Stimulated activated CD4-positive, alpha-beta T cell treated with anti-CD3 and anti-CD28 coated beads, Interleukin-15, amount 100 ng/mL, for 48 hours (primary cell): ENCODE measurements at places on chromosomes 12 and 14.

DNA sequence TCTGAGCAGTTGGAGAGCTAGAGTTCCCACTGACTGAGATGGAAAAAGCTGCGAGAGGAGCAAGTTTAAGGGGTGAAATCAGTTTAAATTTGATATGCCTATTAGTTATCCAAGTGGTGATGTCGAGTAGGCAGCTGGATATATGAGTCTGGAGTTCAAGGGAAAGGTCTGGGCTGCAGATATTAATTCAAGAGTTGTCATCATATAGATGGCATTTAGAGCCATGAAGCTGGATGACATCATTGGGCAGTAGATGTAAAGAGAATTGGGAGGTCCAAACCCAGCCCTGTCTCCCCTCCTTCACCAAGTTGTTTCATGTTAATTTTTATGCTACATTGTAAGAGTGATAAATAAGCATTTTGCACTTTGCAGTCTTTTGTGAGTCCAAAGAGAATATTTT is 898.1 kb downstream of the GALC start:
- no peak for DNase-seq

DNA sequence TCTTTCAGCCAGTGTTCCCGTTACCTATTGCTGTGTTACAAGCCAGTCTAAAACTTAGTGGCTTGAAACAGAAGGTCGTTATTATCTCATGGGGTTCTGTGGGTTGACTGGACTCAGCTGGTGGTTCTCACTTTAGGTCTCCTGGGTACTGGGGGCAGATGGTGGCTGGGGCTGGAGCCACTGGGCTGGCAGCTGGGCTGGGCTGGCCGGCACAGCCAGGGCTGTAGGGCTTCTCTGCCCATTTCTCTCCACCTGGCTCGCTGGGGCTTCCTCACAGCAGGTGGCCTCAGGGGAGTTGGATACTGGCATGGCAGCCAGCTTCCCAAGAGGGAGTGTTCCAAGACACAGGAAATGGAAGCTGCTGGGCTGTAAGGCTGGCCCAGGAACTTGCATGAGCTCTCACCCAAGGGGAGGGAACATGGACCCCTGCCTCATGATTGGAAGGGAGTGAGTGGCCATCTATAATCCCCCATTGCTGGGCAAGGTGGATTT is 27.0 kb downstream of the TUNAR start:
- DNase-seq, result no peak

- DNase-seq, result no peak
Measured at GRCh38 chr12:58741226-58741625, 179.1 kb downstream of the LRIG3 start.

- no peak for DNase-seq
Measured at GRCh38 chr14:105902131-105902898, 375.9 kb downstream of the TMEM121 start.

- peak; percentile 10 for DNase-seq
Measured at GRCh38 chr12:46267575-46267824, 1.3 kb downstream of the SLC38A1 start.

- DNase-seq, result no peak
Measured at GRCh38 chr14:50608302-50608851, 48.4 kb downstream of the ATL1 start.

- DNase-seq, result no peak
Measured at GRCh38 chr14:81169711-81170103, 51.1 kb downstream of the GTF2A1 start.

DNA sequence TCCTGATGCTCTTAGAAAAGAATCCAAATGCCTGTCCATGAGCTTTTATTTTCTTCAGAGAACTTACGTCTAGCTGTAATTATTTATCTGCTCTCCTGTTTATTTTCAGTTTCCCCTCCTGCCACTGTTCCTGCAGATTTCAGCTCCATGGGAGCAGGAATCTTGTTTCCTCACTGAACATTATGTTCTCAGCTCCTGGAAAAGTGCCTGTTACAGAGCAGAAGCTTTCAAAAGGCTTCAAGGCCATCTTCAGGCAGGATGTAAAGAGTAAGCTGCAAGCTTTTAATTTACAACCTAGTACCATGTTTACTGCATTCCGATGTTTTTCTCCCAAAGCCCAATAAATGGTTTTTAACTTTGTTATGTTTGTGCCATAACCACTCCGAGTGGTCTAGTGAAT is 98.4 kb upstream of the BTG1 start:
- DNase-seq, result no peak

DNA sequence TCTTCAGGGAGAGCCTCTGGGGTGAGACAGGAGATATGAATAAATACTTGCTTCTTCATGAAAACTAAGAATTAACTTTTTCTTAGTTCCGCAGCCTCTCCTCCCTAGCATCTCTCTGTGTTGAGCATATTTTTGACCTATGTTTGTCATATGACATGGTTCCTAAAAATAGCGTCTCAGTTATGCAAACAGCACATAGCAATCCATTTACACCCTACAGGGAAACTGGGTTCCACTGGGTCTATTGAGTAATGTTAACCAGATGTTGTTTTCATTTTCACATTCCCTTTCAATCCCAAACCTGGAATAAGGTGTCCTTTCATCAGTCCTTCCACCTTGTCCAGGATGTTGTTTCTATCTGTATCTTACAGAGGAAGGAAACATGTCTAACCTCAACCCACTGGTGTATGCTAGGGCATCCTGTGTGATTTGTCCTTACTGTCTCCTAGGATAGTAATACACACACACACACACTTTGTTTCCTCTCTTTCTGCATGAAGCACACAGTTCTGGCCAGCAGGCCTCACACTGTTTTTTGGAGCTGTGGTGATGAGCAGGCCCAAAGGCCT is 1543.5 kb downstream of the AACS start:
- no peak for DNase-seq

DNA sequence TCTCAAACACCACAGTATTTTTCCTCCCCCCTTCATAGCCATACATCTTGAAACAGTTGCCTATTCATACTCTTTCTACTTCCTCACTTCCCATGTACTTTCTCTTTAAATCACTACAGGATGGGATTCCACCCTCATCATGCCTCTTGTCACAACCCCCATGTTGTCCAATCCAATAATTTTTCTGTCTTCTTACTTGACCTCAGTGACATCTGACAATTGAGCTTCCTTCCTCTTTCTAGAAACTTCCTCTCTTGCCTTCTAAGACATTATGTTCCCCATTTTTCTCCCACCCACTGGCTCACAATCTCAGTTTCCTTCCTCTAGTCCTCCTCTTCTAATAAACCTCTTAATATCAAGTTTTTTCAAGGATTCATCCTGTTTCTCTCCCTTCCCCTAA is 5.3 kb downstream of the C2CD5 start:
- no peak for DNase-seq

DNA sequence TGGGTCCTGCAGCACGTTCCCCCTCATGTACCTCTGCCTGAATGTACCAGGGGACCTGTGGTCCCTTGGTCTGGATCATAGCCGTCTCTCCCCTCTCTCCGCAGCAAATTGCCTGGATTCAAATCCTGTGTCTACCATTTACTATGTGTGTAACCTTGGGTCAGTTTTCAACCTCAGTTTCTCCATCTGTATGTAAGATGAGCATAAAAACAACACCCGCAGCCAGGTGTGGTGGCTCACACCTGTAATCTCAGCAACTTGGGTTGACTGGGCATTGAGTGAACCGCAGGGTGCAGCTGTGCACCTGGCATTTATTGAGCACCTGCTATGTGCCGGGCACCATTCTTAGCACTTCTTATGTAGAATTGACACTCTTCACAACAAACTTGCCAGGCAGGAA is 14.1 kb downstream of the CYP46A1 start:
- DNase-seq, result no peak

DNA sequence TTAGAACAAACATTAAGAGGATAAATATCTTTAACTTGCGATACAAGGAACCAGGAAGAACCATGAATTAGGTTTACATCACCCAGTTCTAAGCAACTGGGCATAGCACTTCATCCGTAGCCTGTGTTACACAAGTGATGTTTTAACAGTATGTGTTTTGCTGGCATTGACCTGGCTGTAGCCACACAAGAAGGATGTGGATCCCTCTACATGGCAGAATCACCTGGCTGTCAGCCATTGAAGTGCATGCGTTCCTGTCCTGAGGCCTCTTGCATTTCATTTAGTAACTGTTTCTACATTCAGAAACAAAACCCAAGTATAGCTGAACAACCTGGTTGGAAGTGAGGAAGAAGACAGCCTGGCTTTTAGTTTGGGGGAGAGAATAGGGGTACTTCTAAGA is 72.2 kb downstream of the TGFB3 start:
- no peak for DNase-seq

DNA sequence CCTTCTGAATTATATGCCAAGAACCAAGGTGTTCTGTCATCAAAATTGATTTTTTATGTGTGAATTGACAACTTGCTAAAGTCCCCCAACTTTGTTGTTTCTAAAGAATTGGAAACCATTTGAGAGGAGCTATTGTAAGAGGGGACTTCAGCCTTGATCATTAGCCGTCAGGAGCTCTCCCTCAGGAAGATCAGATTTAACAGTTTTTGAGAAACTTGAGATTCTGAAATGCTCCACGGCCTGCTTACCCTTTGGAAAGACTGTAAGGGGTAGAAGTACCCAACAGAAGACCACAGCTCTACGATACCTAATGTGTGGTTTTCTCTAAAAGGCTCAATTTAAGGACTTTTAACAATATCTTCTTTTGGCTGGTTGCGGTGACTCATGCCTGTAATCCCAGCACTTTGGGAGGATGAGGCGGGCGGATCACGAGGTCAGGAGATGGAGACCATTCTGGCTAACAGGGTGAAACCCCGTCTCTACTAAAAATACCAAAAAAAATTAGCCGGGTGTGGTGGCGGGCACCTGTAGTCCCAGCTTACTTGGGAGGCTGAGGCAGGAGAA is 51.1 kb downstream of the BAZ2A start:
- DNase-seq, result no peak

DNA sequence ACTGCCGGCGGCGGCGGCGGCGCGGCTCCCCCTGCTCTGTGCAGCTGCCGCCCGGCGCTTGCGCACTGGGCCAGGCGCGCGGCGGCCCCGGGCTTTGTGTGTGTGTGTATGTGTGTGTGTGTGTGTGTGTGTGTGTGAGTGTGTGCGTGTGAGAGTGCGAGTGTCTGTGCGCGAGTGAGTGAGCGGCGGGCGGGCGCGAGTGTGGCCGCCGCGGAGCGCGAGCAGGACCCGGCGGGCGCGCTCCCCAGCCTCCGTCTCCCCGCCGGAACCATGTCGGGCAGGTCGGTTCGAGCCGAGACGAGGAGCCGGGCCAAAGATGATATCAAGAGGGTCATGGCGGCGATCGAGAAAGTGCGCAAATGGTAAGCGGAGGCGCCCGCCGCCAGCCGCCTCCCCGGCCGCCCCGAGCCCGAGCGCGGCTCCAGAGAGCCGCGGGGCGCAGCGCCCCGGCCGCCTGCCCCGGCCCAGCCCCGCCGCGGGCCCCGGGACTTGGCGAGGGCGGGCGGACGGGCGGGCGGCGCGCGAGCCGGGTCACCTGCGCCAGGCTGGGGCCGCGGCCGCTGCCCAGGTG is at the start of gene BCL7A:
Gene BCL7A (plus strand): TSS at position 63 of the 571 bp plus-strand sequence. CDS start 208 bp downstream, at position 271.
- DNase-seq, result peak; percentile 45

DNA sequence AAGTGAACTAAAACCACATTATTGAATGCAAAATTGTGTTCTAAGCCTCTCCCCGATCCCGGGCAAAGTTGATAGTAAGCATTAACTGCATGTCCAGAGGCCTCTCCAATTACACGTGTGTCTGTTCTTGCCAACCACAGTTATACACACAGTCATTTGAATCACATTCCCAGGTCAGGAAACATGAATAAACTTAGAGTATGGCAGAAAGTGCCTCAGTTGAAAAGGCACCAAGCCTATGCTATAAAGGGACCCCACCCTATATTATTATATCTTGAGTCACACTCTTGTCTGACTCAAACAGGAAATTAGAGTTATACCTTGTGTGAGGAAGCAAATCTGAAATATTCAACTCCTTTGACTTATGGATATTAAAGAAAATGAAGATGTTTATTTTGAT is 128.3 kb upstream of the STXBP6 start:
- no peak for DNase-seq

- no peak for DNase-seq
Measured at GRCh38 chr14:74503291-74503937, 9.8 kb downstream of the ISCA2 start.

- DNase-seq, result no peak
Measured at GRCh38 chr14:94290197-94290596, 2.9 kb downstream of the SERPINA10 start.

- no peak for DNase-seq
Measured at GRCh38 chr12:62335057-62335456, 74.9 kb downstream of the USP15 start.

DNA sequence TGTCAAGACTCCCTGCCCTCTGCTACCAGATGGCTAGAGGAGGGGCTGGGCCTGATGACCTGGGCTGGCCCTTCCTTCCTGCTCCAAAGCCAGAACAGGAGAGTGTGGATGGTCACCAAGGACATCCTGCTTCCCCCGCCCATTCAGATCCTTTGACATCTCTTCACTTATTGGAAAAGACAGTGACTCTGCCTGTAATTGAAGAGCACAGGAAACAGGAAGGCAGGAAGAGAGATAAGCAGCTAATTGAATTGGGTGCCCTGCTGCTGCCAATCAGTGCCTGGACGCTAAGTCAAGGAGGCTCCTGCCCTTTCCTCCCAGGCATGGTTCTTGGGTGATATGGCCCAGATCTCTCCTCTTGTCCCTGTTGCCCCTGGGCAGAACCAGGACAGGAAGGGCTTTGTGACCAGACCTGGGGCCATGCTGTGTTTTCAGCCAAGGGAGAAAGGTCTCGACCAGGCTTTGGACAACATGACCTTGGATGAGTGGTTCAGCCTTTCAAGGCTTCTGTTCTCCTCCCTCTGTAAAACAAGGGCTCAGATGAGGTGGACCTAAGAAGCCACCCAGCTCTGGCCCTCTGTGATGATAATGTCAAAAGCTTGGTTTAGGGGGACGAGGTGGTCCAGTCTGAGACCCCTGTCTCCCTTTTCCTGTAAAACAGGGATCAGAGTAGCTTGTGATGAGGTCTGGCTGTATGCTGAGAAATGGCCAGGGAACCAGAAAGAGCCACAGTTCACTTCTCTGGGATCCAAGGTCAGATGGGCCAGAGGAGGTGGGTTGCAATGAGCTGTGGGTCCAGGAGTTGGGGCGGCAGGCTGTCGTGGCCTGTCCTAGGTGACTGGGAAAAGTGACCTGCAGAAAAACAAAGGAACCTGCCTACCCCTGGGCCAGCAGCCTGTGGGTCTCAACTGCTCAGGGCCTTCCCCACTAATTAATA is 38.8 kb downstream of the FAM222A start:
- DNase-seq, result no peak

DNA sequence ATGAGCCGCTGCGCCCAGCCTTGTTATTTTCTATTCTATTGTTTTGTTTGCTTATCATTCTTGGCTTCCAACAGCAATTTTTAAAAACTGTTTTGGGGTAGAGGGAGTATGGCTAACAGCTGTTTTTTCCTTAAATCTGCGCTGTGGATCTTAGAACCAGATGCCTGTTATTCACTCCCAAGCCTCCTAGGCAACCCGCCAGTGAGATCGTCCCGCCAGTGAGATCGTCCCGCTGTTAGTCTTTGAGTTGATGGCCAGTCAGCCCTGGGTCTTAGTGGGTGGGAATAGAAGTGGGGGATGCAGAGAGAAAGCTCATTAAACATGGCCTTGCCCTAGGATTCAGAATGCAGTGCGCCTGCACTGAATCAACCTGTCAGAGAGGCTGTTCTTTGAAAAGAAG is 67.3 kb upstream of the BICD1 start:
- DNase-seq, result no peak

GRCh38 chr12:131345521-131346436 is 365.1 kb upstream of the SFSWAP start:
- no peak for DNase-seq

- no peak for DNase-seq
Measured at GRCh38 chr12:132638541-132639408, 20.2 kb downstream of the P2RX2 start.
